Activated T-helper 1 cell treated with anti-CD3 and anti-CD28 coated beads, Interleukin-2, amount 50 U/mL, for 16 hours (primary cell): ENCODE measurements at places on chromosomes 11 and 22.

DNA sequence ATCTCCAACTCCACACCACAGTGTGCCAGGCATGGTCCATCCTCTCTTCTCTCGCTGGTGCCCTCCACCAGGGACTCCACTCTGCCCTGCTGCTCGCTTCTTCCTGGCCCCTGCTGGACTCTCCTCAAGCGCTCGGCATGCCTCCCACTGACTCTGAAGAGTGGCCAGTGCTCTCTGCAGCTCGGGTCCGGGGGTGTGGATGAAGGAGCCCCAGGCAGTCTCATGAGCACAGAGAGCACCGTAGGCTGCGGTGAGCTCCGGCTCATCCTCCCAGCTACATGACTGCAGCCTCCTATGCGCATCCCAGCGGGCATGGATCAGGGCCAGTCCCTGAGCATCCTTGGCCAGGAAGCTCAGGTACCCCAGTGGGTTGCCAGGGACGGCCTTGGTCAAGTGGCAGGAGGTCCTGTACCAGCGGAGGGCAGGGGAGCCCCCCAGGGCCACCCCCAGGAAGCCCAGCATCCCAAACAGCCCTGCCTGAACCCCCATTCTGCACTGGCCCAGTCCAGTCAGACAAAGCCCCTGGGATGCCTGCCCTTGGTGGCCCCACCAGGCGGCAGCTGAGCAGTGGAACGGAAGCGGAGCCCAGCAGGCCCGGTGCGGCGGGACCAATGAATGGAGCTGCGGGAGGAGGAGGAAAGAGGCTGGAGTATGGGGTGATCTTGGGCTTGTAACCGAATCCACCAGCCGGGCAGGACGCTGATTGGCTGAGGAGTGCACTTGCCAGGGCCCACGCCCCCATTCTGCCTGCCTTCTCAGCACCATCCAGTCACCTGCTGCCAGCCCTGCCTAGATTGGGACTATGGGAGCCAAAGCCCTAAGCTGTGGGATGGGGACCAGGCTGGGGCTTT is at the start of gene PLA2G3:
Gene PLA2G3 (minus strand): TSS at position 643 of the 851 bp plus-strand sequence. CDS start 154 bp downstream, at position 489.
- DNase-seq: no peak

GRCh38 chr11:66360406-66361073 is 11.0 kb downstream of the SLC29A2 start:
- no peak for DNase-seq

GRCh38 chr11:22635689-22636088 is 10.1 kb upstream of the FANCF start:
- DNase-seq: no peak

- DNase-seq: no peak
Observed at GRCh38 chr11:76176463-76176862, 29.8 kb downstream of the WNT11 start.

DNA sequence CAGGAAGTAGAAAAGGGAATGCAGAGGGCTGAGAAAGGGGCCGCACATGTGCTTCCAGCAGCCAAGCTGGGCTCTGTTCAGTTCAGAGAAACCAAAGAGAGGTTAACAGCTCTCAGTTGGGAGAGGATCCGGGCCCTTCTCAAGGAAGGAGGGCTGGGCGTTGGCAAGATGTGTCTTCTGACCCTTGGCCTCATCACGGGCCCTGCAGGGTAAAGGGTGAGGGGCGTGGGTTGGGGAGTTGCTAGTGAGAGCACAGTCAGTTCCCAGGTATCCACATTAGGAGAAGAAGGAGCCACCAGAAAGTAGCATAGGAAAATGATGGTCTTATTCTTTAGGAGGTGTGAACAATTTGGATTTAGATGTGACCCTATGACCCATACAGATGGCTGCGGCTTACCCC is 73.0 kb downstream of the OSBP2 start:
- no peak for DNase-seq

DNA sequence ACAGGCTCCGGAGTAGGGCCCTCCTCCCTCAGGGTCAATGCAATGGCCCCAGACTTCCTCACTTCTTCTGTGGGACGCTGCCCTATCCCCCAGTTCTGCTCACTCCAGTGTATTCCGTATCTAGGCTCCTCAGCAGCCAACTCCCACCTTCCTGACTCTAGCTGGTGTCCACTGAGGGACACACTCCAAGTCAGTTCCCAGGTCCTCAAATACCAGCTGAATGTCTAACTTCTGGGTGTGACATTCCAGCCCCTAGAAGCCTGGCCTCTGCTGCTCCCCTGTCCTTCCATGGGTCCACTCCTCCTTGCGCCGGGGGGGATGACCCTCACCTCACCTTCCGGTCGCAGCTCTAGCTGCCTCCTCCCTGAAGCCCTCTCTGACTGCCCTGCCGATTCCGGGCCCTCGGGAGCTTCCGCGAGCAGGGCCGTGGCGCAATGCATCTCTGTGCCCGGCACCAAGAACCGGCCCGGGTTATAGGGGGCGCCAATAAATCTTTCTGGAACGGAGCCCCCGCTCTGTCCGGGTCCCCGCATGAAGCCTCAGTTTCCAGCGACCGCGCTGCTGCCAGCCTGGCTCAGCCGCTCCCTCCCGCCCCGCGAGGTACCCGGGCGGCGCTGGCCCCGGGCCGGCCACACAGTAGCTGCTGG is 15.4 kb downstream of the BAD start:
- DNase-seq: no peak

GRCh38 chr22:19951346-19951745 is 9.7 kb upstream of the TXNRD2 start:
- DNase-seq: no peak

GRCh38 chr11:115304774-115305472 is 199.3 kb downstream of the CADM1 start:
- DNase-seq: no peak

DNA sequence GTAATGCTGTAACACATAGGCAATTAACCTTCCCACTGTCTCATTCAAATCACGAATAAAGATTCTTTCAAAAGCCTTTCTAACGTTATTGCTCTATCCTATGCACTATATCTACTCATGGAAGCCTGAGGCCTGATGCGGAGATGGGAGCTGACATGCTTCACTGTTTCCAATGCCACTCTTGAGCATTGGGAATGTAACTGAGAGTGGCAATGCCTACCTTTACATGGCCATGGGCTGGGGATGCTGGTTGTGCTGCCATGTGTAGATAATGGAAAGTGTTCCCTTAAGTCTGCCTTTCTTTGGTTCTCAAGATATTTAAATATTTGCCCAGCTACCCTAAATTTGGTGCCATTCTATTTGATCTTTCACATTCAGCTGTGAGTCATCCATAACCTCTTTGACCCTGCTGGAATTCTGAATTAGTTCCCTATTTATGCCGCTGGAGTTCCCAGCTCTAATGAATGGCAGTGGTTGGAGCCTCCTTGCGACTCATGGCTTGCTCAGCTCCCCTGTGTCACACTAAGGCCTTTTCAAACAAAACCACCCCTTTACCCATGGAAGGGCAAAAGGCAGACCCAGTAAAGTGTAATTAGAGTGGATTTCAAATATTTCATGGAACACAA is 21.4 kb upstream of the DKK3 start:
- no peak for DNase-seq

- no peak for DNase-seq
Observed at GRCh38 chr11:67303835-67304411, 593 bp downstream of the SSH3 start.

DNA sequence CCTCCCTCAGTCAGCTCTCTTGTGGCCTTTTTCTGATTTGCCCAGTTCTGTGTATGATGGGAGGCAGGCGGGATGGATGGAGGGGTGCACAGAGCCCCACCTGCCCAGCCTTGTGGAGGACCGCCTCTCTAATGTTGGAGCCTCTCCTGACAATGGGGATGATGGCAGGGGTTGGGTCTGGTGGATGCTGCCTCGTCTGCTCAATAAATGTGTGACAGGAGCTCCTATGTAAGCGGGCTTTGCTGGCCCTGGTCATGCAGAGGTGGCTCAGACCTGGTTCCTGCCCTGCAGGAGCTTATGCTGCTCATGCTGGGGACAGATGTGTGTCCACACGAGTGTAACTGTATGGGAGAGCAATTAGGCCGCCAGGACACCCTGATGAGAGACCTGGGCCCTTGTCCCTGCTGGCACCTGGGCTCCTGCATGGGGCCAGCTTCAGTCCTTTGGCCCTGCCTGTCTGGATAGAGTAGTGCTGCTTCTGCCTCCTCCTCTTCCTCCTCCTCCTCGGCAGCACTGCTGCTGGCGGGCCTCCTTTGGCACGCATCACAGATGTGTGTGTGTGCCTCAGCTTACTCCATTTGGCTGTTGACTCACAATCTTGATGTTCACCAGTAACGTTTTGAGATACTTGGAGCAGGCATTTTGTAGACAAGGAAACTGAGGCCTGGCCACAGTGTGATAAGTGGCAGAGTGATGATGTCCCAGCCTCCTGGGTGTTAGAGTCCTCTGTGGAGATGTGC is 131.0 kb downstream of the TBC1D22A start:
- no peak for DNase-seq

- DNase-seq: no peak
Observed at GRCh38 chr11:72778535-72779494, 15.0 kb downstream of the STARD10 start.

DNA sequence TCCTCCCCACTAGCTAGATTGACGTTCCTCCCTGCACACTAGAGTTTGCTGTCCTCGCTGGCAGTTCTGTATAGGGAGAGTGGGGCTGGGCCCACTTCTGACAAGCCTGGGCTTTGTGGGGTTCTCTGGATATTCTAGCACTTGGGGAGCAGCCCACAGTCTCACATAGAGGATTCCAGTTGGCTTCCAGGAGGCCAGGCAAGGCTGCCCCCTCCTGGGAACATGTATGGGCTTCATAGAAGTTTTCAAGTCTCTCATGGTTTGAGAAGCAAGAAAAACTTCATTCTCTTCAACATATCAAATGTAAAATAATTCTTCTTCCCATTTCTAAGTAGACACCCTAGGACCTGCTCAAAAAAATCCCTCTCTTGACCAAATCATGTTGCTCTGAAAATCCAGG is 87.5 kb downstream of the NAV2 start:
- no peak for DNase-seq

DNA sequence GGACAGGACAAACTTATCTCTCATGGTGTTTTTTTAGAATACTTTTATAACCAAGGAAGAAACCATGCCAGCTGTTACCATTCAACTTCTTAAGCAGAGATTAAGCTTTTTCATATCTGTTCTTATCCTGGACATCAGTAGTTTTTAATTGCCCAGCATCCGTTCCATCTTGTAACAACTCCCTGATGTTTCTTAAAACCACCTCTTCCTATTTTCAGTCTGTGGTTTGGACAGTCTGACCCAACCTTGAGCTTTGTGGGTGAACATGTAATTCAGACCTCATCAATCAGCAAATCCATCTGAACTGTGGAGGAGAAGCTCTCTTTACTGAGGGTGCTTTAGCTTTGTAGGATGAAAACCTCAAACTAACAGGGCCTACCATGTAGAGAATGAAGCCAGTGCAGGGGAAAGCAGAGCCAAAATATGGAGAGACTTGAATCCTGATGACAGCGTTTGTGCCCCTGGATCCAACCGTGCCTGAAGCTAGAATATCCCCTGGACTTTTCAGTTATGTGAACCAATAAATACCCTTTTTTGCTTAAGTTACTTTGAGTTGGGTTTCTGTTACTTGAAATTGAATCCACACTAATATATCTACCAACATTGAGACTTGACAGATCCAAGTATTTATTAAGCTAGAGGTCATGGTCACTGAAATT is 9.4 kb downstream of the TUG1 start:
- DNase-seq: no peak

- DNase-seq: no peak
Observed at GRCh38 chr22:29499852-29500251, 19.8 kb downstream of the NEFH start.

- no peak for DNase-seq
Observed at GRCh38 chr11:134821422-134821821, 409.4 kb upstream of the B3GAT1 start.

DNA sequence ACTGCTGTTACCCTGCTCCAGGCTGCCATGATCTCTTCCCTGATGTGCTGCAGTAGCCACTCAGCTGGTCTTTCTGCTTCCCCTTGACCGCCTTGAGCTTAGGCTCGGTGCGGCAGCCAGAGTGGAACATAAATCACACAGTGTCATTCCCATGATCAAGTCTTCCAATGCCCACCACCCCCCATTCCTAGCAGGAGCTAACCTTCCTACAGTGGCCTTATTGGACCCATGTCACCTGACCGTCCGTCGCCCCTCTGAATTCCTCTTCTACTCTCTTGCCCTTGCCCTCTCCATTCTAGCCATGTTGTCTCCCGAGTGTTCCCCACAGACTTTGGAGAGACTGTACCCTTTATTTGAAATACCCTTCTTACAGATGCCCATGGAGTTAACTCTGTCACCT is 43.4 kb downstream of the OTOG start:
- no peak for DNase-seq

- DNase-seq: no peak
Observed at GRCh38 chr11:76806131-76806530, 23.0 kb downstream of the TSKU start.

GRCh38 chr22:37276776-37277175 is 5.5 kb upstream of the CYTH4 start:
- DNase-seq: no peak

DNA sequence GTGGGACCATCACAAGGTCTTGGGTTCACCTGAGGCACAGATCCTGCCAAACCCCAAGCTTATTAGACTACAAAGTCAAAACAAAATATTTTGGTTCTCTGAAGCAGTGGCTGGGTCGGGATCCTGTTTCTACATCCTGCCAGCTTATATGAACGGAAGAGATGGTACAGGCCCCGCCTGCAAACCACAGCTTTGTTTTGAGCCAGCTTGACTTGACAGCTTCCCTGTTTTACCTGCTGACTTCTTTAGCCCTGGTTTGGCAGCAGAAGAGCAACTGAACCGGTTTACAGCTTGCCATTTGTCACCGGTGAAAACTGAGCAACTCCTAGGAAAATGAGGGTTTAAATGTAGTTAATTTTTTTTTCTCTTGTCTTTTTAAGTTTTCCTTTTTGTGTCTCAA is 11.4 kb downstream of the PACS1 start:
- peak; percentile 52 for DNase-seq

DNA sequence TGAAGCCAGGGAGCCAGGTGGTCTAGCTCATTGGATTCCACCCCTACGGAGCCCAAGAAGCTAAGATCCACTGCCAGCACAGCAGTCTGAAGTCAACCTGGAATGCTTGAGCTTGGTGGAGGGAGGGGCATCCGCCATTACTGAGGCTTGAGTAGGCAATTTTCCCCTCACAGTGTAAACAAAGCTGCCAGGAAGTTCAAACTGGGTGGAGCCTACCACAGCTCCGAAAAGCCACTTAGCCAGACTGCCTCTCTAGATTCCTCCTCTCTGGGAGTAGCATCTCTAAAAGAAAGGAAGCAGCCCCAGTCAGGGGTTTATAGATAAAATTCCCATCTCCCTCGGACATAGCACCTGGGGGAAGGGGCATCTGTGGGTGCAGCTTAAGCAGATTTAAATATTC is 620.3 kb downstream of the NELL1 start:
- DNase-seq: no peak
